ENCODE measurements at places on chromosomes 6 and 20.
A peak's percentile ranks its signal among the peaks of the same experiment; 100 is the strongest.

GRCh38 chr6:108746366-108746765 is 101.9 kb upstream of the ARMC2 start:
- DNase-seq: no peak

DNA sequence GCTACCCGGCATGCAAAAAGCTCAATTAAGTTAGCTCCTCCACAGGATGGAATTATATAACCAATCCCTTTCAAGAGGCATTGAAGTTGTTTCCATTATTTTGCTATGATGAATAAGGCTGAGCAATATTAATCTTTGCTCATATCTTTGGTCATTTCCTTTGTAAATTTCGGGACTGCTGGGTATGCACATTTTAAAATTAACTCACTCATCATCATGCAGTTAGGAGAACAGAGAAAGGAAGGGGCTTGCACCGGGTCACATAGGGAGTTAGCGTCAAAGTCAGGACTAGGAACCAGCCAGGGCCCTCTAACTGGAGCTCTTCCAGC is 430 bp upstream of the FAM110A start:
- DNase-seq: no peak

DNA sequence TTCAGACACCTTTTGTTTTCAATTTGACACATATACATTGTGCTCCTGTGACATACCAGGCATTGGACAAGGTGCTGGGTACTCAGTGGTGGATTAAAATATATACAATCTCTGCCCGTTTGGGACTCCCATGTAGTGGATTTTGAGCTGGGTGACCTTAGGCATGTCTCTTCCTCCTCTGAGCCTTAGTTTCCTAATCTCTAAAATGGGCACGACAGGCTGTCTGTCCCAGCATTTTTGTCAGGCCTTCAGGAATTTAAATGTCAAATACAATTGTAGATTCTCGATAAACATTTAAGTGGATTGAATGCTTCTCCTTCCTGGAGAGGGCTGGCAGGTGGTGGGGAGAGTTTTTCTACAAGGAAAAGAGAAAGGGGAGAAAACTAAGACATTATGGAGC is 22.6 kb downstream of the CDH22 start:
- DNase-seq: no peak

- no peak for DNase-seq
These were observed 520.9 kb downstream of the CD83 start for GRCh38 chr6:14638435-14638905.

GRCh38 chr6:106800379-106800778 is 171.0 kb downstream of the QRSL1 start:
- no peak for DNase-seq

DNA sequence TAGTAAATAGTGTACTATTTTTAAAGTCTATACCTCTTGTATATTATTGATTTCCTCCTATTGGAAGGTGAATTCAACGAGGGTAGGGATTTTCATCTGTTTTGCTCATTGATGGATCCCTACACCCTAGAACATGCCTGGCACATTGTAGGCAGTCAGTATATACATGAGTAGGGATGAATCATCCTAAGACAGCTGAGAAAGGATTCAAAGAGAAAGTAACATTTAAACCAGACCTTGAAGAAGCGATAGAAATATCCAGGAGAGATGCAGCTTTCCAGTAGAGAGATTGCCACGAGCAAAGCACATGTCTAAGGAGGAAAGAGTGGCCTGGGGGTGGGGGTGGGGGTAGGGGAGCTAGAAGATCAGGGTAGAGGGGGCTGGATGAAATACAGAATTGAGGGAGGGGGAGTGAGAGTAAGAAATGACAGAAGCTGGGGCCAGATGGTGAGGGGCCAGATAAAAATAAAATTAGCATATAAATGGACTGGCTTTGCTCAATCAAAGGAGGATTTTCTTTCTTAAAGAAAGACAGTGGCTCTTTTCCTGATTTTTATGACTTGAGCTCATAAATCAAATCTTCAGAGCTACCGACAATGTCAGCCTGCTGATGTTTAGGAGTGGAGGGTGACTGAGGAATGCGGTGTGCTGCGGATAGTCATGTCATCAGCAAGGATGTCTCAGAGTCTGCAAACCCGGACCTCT is 168.2 kb downstream of the SAMD5 start:
- DNase-seq: no peak

GRCh38 chr6:122495612-122496011 is 24.0 kb upstream of the SERINC1 start:
- no peak for DNase-seq

DNA sequence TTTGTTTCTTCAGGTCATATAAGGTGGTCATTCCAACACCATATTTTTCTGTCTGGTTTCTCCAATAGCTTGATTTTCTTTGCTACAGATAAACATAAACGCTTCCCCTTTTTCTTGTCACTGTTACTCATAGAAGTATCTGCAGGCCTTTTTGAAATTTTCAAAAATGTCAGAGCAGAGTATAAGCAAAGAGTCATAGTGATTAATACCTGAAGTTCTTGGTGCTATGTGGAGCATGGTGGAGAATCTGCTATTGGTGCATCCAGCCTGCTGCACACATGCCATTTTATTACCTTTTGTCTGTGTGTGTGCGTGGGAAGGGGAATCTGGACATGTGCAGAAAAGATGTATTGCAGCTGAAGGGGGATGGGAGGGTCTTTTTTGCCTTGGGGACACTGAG is 19.7 kb downstream of the STX11 start:
- DNase-seq: no peak

GRCh38 chr6:79632580-79632979 is 1.5 kb downstream of the SH3BGRL2 start:
- no peak for DNase-seq

DNA sequence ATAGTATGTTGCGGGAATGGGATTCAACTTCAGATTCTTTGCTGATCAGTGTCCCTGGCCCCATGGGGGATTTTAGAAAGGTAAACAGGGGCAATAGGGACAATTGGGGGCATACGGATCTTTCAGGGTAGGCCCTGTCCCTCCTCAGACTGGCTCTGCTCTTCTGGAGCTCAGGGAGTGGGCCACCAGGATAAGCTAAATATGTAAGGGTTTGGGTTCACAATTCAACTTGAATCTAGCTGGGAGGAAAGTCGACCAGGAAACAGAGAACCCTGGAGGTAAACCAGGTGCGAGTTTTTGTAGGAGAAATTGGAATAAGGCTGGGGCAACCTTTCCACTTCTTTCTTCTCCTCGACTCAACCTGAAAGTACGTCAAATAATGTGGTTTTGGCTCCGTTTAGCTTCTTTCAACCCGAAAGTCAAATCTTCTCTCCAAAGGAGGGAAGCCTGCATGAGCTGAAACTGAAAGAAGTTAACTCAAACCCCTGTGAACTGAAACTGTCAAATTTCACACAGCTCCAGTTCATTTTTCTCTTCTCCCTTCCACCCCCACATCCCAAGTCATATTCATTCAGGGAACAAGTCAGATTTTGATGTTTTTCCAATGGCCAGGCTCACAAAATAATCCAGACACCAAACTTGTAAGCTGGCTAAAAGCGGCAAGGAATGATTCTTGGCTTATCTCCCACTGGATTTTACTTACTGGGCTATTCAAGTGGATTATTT is 278.2 kb downstream of the CLIC5 start:
- no peak for DNase-seq

DNA sequence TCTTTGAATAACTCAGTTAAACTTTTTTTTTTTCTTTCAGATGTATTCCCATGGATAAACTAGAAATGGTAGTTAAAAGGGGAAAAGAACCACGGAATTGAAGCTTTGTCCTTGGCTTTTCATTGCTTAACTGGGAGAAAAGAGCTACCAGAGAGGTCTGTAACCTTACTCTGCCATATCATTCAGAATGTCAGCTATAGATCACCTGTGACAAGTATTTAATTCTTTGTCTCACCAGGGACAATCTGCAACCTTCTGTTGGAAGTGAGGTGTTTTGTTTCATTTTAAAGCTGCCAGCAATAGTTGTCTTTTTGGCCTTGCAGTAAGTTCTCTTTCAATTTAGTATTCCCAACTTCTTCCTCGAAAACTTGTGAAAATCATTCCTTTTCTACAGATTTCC is 618.4 kb downstream of the FRK start:
- DNase-seq: no peak

DNA sequence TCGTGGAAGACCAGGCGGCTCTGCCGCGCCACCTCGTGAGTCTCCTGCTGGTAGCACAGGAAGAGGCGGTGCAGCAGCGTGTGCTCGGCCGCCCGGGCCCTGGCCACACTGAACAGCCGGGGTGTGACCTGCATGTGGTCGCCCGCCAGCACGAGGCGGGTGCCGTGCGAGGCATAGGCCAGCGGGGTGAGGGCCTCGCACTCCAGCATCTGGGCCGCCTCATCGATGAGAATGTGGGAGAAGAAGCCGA is 7.0 kb downstream of the HELZ2 start:
- no peak for DNase-seq

GRCh38 chr6:52995913-52996645 is 995 bp upstream of the GSTA4 start:
- DNase-seq: peak; percentile 29

GRCh38 chr6:1820714-1821113 is 211.0 kb downstream of the FOXC1 start:
- DNase-seq: no peak

DNA sequence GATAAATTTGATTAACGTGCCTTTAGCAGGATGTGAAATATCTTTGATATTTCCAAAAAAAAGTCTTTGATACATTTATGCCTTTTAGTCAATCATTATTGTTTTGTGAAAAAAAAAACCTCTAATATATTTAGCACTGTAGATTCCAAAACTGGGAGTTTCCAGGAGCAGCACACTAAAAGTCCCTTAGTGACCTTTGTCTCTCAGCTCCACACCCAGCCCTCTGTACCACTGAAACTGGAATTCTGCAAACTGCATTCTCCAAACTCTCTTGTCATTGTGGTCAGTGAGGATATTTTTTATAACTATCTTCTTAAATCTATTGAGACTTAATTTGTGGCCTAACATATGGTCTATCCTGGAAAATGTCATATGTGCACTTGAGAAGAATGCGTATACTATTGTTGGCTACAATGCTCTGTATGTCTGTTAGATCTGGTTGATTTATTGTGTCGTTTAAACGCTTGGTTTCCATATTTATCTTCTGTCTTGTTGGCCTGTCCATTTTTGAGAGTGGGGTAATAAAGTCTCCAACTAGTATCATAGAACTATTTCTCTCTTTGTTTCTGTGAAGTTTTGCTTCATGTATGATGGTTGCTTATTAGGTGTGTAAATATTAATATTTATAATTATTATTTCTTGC is 73.2 kb upstream of the CNKSR3 start:
- no peak for DNase-seq

DNA sequence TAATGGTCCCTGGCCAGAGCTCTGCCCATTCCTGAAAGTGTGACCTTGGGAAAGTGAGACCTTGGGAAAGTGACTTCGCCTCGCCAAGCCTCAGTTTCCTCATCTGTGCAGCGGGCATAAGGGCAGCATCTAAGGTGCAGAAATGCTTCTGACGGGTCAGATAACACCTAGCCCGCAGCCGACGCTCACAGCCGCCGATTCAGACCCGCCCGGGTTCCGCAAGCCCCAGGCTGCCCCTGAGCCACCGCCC is 486 bp downstream of the FKBP1A start:
- no peak for DNase-seq

DNA sequence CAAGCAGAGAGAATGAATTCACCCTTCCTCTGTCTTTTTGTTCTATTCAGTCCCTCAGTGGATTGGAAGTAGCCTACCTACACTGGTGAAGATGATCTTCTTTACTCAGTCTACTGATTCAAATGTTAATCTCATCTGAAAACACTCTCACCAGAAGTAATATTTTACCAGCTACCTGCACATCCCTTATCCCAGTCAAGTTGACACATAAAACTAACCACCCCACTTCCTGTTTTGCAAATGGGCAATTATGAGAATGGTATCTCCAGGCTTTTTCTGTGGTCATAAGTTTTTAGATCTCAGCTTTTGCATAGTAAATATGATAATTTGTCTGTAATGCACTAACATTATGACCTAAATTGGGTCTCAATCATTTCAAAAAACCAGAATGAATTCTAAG is 228.8 kb upstream of the ECI2 start:
- DNase-seq: no peak
